Dermis blood vessel endothelial cell (primary cell): ENCODE measurements at places on chromosomes 16 and 17. TPM values are rescaled to one million over a fixed set of nuclear protein-coding genes. Genes with fewer than 3 reads are reported as not detected.

DNA sequence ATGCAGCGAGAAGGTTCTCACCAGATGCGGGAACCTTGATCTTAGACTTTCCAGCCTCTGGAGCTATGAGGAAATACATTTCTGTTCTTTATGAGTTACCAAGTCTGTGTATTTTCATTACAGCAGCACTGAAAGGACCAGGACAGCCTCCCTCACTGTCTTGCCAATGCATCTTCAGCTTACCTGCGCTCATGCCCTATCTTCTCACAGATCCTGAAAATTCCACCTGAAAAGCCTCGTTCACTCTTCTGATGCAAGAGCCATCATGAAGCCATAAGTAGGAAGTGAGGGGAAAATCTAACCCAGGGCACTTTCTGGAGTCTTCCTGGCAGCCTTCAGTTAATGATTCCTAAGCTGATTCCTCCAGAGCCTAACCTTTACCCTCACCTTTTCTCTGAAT, 194.0 kb downstream of the SALL1 start:
- DNase-seq: no peak

GRCh38 chr16:79726902-79727301, 126.4 kb upstream of the MAF start:
- no peak for DNase-seq

DNA sequence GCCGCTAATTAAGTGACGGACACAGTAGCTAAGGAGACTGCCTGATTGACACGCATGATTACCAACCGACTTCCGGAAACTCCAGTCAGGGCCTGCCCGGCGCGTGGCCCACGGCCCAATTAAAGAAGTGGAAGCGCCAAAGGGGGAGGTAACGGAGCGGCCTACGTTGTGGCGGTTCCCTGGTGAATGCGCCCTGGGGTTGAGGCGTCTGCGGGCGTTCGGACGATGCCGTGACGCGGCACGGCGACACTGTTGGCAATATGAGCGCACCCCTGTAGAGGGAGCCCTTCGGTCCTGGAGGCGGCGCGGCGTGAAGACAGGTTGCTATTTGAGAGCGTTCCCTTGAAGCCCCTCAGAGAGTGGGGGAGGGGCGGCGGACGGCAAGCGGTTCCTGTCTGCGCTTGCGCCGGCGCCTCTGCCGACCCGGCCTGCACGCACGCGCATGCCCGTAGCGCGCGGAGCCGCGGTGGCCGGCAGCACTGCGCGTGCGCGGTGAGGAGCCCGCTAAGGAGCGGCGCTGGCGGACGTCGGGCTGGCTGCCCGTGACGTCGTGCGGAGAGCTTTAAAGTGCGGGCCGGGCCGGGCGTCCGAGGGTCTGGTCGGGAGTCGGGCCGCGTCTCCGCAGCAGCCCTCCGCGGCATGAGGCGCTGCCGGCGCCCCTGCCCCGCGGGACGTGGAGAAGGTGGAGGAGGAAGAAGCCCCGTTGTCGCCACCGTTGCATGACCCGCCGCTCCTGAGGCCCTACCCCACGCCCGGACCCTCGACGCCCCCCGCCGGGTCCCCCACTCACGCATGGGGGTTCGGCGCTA, at the start of gene ALKBH5:
Gene ALKBH5 (plus strand): TSS at position 495 of the 809 bp plus-strand sequence. CDS start 416 bp downstream, outside the sequence.
- peak; percentile 100 for DNase-seq

The MYL11 gene
- total RNA-seq: not detected in 2 replicates

The GINS2 gene
- total RNA-seq: 6.6 and 8.6 TPM in 2 replicates

DNA sequence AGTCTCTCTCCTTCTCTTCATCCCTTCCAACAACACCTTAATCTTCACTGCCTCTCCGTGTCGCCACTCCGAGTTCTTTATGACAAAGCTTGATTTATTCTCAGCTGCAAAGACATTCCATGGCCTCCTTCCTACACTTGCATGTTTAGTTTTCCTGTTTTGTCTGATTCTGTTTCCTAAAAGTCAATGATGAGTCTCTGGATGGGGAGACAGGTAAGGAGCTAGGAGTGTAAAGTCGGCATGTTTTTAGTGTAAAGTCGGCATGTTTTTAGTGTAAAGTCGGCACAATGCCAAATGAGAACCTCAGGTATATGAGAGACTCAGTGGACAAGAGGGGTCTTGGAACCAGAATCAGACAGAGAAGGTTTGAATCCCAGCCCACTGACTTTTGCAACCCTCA, 362.3 kb upstream of the EEF2KMT start:
- no peak for DNase-seq

GRCh38 chr17:78999947-79000395, 9.6 kb downstream of the CANT1 start:
- no peak for DNase-seq

The ZNF778 gene
- 21.5 and 59.9 TPM in 2 replicates for total RNA-seq

GRCh38 chr16:67137605-67138004, 13.2 kb downstream of the B3GNT9 start:
- DNase-seq: peak; percentile 76

- DNase-seq: peak; percentile 55
These were observed 17.1 kb downstream of the PSKH1 start for GRCh38 chr16:67910158-67910557.

DNA sequence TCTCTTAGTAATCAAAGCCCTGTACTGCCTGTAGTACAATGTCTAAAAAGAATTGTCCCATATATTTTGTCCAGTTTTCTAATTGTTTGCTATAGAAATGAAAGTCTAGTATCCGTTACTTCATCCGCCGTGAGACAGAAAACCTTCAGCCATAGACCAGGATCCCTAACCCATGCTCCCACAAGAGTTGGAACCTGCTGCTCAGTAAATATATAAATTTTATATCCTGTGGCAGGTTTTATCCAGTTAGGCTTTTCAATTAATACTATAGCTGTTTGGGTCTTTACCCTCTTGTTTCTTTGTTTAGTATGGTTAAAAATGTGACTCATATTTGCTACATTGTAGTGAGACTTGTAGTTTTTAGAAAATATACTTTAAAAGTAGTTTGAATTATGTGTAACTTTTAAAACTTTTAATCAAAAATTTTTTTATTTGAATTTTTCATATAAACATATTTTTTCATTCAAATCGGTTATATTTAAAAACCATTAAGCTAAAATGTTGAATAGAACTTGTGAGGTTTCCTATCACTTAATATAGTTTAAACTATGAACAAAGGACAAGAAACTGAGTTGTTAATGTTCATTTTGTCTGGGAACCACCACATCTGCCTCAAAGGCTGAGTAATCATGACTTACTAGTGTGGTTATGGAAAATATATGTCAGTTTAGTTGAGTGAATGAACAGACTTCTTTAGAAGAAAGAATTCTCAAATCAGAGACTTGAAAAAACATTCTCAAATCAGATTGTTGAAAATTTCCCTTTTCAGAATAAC, 54.8 kb downstream of the VMP1 start:
- peak; percentile 77 for DNase-seq

DNA sequence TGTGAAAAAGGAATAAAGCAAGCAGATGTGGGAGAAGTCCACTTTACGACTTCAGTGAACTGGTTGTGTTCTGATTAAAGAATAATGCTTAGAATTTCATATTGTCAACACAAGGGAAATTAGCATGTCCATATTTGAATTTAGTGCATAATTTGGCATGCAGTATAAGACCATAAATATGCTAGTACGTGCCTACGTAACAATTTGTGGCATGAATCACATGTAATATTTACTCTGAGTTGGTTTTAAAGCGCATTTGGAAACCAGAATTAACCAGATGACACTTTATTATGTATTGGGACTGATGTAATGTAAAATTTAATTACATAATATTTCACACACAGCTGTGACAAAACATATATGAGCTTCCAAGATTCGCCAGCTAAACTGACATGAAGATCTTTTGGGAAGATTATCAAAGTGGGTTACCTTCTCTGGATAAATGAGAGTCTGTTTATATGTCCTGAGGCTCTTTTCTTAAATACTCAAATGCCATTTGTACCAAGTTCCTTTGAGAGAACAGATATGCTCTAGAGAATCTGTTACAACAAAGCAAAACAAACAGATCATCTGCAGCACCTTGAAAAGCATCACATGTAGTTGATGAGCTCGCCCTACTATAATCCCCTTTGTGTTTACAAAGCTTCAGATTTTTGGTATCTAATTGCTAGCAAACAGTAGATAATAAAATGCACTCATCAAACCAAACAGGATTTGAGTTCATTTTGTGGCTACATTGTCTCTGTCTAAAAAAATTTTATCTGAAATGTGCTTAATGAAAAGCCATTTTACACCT, 1468.6 kb downstream of the CDH11 start:
- no peak for DNase-seq

- no peak for DNase-seq
These were observed 5.5 kb downstream of the VPS4A start for GRCh38 chr16:69316595-69317034.

- DNase-seq: no peak
These were observed 3.0 kb downstream of the FMNL1 start for GRCh38 chr17:45224671-45225050.

The EME1 gene
- 1.0 and 4.6 TPM in 2 replicates for total RNA-seq

DNA sequence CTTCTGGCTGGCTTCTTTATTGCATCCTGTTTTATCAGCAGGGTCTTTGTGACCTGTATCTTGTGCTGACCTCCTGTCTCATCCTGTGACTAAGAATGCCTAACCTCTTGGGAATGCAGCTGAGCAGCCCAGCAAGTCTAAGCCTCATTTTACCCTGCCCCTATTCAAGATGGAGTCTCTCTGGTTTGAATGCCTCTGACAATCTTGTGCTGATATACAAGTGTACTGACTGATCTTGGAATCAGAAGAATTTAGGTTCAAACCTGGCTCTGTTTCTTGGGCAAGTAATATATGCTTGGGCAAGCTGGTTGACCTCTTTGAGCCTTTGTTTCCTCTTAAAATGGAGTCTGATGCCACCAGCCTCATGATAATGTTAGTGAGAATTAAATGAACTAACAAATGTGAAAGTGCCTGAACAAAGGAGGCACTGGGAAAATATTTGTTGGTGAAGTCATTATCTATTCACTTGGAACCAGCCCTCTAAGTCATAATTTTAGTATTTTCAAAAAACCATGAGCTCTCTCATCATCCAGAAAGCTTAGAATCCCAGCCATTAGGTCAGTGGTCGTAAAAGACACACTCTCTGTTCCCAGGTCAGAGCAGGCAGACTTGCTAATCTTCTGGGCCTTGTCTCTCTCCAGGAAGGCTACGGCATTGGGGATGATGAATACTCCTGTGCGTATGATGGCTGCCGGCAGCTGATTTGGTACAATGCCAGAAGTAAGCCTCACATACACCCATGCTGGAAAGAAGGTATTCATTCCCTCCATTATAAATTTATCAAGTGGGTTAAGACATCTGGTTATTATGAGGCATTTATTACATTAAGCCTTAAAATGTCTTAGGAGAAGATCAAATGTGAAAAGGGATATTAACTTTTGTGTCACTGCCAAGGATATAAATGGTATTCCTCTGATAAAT, 18.1 kb upstream of the ARL2BP start:
- DNase-seq: no peak

- DNase-seq: no peak
These were observed 163.2 kb downstream of the WSCD1 start for GRCh38 chr17:6233339-6233738.

The SLFN14 gene
- total RNA-seq: not detected in 2 replicates

- DNase-seq: peak; percentile 70
These were observed 390 bp downstream of the FOXL1 start for GRCh38 chr16:86578611-86579267.

DNA sequence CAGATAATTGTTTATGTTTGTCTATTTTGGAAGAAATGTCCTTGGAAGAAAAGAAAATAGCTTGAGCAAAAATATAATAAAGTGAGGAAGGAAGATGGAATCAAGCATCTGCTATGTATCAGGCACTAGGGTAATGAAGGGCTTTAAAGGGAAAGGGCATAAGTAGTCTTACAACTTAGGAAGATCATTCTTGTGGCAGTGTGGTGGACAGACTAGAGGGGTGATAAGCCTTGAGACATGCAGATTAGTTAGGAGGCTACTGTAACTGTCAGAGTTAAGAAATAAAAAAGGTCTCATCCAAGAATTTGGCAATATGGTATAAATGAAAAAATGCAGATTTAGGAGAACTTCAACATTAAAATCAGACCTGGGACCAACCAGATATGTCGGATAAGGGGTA, 14.9 kb downstream of the FAM222B start:
- DNase-seq: no peak

The C17orf75 gene
- total RNA-seq: 16.5 and 19.6 TPM in 2 replicates

DNA sequence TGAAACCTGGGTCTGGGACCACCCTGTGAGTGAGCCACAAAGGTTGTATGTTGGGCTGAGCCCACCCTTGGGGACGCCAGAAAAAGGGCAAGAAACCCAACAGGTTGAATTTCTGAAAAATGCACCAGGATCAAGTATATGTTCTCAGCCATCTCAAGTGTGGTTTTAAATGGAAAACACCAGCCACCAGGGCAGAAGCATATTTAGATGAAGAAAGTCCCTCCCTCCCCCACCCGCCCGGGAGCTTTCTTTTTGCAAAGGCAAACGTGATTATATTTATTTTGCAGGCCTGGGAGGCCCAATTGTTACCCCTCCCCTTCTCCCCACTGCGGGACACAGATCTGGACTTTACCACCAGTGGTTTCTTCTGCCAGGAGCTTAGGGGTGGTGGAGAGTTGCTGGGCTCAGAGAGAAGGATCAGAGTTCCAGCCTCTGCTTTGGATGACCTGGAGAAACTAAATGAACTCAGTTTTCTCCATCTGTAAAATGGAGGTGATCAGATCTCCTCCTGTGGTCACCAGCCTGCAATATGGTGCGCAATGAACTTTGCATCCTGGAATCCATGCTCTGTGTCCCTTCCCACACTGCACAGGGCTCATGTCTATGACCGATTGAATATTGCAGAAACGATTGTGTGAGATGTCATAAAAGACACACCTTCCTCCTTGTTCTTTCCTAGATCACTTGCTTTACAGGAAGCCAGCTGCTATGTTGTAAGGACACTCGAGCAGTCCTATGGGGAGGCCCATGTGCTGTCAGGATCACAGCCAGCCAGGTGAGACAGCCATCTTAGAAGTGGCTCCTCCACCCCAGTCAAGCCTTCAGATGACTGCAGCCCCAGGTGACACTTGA, 21.0 kb upstream of the NGFR start:
- DNase-seq: no peak

DNA sequence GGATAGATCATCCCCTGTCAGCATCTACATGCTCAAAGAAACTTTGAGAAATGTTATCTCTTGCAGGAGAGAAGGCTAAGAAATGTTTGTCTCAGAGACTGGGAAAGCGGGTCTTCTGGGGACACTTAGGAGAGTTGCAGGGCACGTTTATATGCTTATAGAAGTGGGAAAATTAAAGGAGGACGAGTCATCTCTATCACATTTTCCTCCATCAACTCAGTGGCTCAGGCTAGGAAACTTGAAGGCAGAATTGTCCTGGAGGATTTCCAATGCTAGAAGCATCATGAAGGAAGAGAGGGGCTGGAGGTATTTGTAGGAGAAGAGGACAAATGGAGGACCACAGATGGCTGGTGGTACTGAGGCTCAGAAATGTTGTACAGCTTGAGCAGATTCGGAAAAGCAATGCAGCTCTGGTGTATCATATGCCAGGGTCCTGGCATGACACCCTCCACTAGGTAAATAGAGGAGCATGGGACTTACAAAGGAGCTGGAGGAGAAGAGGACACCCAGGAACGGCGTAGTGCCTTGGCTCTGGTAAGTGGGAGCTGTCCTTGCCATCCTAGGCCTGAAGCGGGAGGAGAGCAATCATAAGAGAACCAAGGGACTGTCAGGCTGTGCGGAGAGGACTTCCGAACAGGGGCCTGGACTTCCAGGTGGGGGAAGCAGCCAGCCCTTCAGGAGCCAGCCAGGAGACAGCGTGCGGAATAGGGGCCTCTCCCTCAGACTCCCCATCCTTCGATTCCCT, 4.5 kb upstream of the HS3ST3B1 start:
- DNase-seq: no peak

The ORMDL3 gene
- 31.6 and 38.5 TPM in 2 replicates for total RNA-seq

GRCh38 chr17:82386255-82386831, 14.8 kb downstream of the UTS2R start:
- no peak for DNase-seq

The KRTAP2-2 gene
- total RNA-seq: not detected in 2 replicates

The TP53TG3B gene
- not detected in 2 replicates for total RNA-seq

- DNase-seq: no peak
These were observed 17.8 kb upstream of the KCNH6 start for GRCh38 chr17:63505341-63505740.

The DPEP2 gene
- total RNA-seq: 2.9 and 3.7 TPM in 2 replicates
